ENCODE measurements at places on chromosomes 3 and 15. TPM values are rescaled to one million over a fixed set of nuclear protein-coding genes. Genes with fewer than 3 reads are reported as not detected.

- no peak for DNase-seq
- no peaks in the 10 kb centered on the region for H3K4me1 ChIP-seq
- H3K36me3 ChIP-seq: no peaks in the 10 kb centered on the region
These were observed 267.8 kb downstream of the ADAMTS17 start for GRCh38 chr15:100073982-100074381.

TIMP4 gene
- total RNA-seq: not detected

DNA sequence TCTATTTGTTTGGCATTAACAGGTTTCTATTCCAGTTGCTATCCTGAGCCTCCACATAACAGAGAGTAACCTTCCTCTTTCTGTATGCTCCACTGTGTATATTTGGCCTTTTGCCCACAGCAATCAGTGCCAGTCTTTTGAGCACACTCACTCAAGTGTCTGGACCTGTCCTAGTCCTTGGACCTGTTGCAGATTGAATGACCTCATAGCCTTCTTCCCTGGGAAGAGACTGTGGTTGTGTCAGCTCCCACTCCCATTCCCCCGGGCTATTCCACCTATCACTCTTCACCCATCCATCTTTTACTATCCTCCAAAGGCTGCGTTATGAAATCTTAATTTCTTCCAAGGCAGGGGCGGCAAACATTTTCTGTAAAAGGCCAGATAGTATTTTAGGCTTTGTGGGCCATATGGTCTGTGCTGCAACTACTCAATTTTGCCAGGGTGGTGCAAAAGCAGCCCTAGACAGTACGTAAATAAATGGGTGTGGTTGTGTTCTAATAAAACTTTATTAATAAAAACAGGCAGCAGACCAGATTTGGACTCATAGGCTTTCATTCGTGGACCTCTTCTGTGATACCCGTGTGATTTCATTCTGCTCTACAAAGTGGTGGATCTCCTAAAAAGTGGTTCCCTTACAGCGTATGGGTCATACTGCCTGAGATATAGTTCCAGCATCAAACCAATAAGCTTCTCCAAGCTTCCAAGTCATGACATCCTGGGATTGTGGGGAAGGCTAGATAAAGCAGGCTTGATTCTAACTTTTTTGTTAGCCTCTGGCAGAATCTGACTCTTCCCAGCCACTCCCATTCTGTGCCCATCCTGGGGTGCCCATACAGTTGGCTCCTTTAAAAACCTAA, 57.4 kb downstream of the CDAN1 start:
- H3K4me1 ChIP-seq: no peaks in the 10 kb centered on the region
- no peak overlapping the region for H3K27ac ChIP-seq
- no peak overlapping the region for H3K4me3 ChIP-seq

ALAS1 gene
- total RNA-seq: 75.4 TPM

DNA sequence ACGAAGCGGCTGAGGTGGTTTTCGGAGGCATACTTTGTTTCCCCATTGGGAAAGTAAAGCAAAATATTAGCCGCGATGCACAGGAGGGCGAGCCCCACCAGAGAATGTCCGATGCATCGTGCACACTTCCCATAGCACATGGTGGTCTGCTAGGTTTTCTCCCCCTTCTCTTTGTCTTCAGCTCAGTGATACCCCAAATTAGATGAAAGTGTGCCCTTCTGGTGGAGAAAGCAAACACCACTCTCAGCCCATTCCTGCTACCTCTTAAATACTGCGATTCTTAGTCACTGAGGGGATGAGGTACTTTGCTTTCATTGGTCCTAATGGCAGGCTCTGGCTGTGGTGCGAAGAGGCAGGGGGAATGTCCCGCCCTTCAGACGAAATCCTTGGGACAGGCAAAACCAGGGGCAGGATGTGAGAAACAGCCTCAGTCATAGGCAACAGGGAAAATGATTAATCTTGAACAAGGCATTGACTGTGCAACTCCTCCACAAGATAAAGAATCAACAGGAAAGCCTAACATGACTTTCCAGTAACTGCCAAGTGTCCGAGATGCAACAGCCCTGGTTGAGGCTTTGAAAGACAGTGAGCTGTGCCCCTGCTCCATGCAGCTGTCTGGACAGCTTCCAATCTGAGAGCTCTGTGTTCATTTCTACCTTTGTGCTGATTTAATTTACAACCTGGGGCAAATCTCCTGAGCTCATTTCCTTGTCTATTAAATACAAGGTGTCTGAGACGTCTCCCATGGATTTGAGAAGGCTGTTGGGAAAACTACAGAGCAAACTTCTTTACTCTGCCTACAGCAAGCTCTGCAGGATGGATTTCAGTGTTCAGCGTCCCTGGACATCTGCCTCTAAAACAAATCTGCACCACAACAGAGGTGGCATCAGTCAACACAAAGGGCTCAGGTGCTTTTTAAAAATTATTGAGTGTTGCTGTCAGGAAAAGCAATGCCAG, at the start of gene TM4SF1:
TM4SF1 (minus strand) TSS at position 242 of the 957 bp plus-strand sequence; CDS start at position 140, 102 bp downstream.
- DNase-seq: no peak
- no peaks in the 10 kb centered on the region for H3K27me3 ChIP-seq
- no peak within 1 kb of the TSS for H3K27ac ChIP-seq
- H3K4me3 ChIP-seq: no peak within 1 kb of the TSS
- no peaks in the 10 kb centered on the region for H3K36me3 ChIP-seq
- H3K4me1 ChIP-seq: no peaks in the 10 kb centered on the region

GRCh38 chr15:70049701-70050301, 47.9 kb downstream of the TLE3 start:
- no peak overlapping the region for H3K4me3 ChIP-seq
- peaks cover 22% of the 10 kb centered on the region for H3K36me3 ChIP-seq
- no peak for DNase-seq
- no peaks in the 10 kb centered on the region for H3K4me1 ChIP-seq

GRCh38 chr15:66566963-66567531, 1.2 kb upstream of the LCTL start:
- no peaks in the 10 kb centered on the region for H3K36me3 ChIP-seq
- DNase-seq: peak; percentile 17
- H3K27me3 ChIP-seq: no peaks in the 10 kb centered on the region

POLQ gene
- 14.5 TPM for total RNA-seq

GRCh38 chr15:64480891-64481290, 20.5 kb downstream of the ZNF609 start:
- DNase-seq: no peak
- H3K4me1 ChIP-seq: no peaks in the 10 kb centered on the region
- H3K27ac ChIP-seq: no peak overlapping the region

DNA sequence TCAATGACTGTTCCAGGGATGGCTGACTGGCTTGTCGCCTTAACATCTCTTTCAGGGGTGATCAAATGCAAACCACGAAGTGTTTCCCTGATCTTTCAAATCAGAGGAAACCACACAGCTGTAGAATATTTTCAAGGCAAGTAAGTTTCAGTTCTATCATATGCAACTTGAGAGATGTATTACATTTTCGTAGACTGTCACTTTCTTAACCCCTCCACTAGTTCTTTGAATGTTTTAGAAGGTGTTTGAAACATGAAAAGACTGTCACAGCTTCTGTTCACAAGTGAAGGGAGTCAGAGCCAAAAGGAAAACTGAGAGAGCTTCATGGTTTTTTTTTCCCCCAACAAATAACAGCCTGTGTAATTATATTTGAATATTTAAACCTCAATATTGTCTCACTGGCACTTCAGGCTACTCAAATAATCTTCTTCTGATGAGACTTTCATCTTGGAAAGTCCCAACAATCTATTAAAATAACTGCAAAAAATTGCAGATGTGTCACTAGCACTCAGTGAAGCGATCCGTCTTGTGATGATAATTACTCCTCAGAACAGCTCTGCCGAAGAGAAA, 25.9 kb upstream of the CAPN7 start:
- H3K27me3 ChIP-seq: no peaks in the 10 kb centered on the region
- peak overlapping the region; percentile 34 for H3K4me3 ChIP-seq
- H3K4me1 ChIP-seq: peaks cover 8% of the 10 kb centered on the region
- peak overlapping the region; percentile 35 for H3K27ac ChIP-seq

DNA sequence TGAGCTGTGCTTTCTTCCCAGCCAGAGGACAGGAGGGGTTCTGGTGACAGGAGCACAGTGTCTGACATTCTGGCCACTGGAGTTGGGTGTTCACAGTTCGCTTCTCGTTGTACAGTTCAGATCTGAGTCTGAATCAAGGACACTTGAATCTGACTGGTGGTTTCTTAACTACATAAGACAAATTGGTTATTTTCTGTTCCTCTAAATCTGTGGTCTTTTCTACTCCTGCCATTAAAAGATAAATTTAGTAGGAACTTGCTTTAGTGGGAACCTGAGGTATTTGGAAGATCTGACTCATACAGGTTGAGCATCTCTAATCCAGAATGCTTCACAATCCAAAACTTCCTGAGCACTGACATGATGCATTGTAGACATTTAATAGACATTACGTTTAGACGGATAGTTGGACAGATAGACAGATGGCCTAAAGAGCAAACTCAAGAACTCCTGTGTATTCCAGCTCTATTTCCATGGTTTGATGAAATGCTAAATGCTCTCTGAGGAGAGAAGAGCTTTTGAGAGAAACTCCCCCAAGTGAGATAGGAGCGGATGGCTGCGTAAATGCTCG, 71.0 kb downstream of the CCK start:
- peak; percentile 56 for DNase-seq
- peak overlapping the region; percentile 90 for H3K27ac ChIP-seq
- peaks cover 67% of the 10 kb centered on the region for H3K4me1 ChIP-seq
- peaks cover 15% of the 10 kb centered on the region for H3K36me3 ChIP-seq
- peak overlapping the region; percentile 64 for H3K4me3 ChIP-seq
- no peaks in the 10 kb centered on the region for H3K27me3 ChIP-seq

DNA sequence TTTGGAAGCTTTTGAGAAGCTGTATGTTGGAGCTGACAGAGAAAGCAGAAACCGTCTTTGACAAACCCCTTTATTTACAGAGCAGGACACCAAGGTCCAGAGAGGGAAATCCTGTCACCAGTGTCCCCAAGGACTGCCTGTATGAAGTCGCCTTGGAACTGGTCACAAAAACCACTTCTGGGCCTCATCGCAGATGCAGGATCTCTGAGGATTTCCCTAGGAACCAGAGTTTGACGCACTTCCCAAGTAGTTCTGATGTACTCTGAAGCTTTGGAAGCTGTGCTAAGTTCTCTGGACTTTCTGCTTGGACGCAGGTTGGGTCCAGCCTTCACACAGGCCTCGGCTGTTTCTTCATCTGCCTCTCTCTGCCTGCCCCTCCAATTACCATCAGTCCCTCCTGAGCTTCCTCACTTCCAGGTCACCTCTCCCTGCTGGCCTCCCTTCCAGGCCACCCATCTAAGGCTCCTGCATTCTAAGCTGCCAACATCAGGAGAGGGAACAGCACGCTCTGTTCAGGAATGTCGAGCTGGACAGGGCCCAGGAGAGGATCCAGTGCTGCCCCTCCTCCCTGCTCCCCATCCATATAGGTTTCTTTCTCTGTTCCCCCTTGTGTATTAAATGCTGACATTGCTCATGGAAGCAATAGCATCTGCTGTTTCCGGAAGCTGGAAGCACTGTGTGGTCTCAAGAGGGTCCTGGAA, 270.8 kb downstream of the OPA1 start:
- peaks cover 18% of the 10 kb centered on the region for H3K4me1 ChIP-seq
- no peak overlapping the region for H3K27ac ChIP-seq
- H3K4me3 ChIP-seq: no peak overlapping the region
- H3K27me3 ChIP-seq: 0 out of 2 replicates have a peak, but pooled peaks cover 2% of the 10 kb centered on the region
- DNase-seq: no peak
- H3K36me3 ChIP-seq: no peaks in the 10 kb centered on the region

DNA sequence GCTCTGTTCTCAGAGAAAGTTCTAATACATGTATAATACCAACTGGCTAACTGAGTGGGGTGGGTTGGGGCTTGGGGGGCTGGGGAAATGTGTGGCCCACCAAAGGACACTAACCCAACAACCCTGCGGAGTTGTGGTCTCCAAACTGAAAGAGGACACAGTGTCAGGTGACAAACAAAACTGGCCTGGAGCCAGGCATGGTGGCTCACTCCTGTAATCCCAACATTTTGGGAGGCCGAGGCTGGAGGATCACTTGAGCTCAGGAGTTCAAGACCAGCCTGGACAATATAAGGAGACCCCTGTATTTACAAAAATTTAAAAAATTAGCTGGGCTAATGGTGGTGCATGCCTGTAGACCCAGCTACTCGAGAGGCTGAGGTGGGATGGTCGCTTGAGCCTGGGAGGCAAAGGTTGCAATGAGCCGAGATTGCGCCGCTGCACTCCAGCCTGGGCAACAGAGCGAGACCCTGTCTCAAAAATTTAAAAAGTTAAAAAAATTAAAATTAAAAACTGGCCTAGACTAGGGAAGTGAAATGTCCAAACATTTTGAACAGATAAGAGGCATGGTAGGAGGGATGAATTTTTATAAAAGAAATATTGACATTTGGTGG, 31.7 kb upstream of the SRP14 start:
- H3K4me1 ChIP-seq: peaks cover 25% of the 10 kb centered on the region
- no peaks in the 10 kb centered on the region for H3K27me3 ChIP-seq
- H3K4me3 ChIP-seq: no peak overlapping the region
- H3K27ac ChIP-seq: no peak overlapping the region

DNA sequence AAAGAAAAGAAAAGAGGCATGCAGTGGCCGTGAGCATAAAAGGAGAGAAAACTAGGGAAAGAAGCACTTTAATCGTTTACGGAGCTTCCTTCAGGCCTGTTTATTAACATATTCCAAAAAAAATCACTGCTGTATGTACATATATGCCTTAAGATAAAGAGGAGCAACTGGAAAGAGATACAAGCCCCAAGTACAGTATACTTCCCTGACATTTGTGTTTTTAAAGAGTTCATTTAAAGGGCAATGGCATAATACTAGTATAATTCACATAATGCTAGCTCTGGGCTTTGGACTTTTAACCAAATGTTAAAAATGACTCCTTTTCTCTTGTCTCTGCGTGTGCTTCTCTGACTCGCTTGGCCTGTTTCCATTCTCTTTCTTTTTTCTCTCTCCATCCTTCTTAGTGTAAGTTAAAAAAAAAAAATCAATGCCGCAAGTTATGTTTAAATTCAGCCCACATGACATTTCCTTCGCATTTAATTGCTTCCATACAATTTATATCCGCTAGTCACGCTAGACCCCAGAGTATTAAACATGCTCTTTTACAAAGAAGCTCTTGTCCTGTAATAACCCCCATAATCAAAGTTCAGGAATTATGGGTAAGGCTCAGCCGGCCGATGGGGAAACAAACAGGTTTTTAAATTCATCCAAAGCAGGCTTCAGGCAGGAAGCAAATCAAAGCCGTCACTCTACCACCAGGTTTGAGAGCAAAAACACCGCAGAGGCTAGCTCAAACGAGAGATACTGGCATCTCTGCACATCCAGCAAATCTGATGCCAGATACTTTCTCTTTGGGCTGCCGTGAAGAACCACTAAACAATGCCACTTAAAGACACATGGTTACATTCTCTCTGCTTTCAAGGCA, 19.4 kb downstream of the WWTR1 start:
- H3K4me3 ChIP-seq: no peak overlapping the region
- no peak for DNase-seq
- H3K27ac ChIP-seq: no peak overlapping the region
- no peaks in the 10 kb centered on the region for H3K4me1 ChIP-seq
- H3K36me3 ChIP-seq: peaks cover 6% of the 10 kb centered on the region

LMLN gene
- 0.95 TPM for total RNA-seq

DNA sequence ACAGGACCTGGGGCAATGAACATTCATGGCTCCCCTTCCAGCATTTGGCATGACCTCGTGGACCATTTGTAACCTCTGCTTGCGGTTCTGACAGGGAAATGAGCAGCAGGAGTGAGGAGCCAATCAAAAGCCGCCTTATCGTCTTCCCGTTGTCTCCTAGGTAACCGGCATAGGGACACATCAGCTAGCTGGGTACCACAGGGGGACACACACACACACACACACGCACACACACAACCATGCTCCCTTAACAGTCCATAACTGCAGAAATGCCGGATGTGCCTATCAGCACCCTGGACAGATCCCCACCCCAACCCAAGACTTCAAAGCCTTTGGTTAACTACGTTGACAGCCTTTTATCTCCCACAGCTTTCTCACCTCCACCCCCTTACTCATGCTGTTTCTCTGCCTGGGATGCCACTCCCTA, 53.4 kb upstream of the CCDC174 start:
- H3K27me3 ChIP-seq: peaks cover 8% of the 10 kb centered on the region
- H3K36me3 ChIP-seq: no peaks in the 10 kb centered on the region

Measured in GM12878 (cell line).